ENCODE measurements at places on chromosomes 2 and 18. TPM values are rescaled to one million over a fixed set of nuclear protein-coding genes. Genes with fewer than 3 reads are reported as not detected.

- peak; percentile 95 for DNase-seq
- peaks cover 25% of the 10 kb centered on the region for H3K27me3 ChIP-seq
- H3K4me3 ChIP-seq = no peak overlapping the region
- H3K27ac ChIP-seq = no peak overlapping the region
- H3K4me1 ChIP-seq = peaks cover 11% of the 10 kb centered on the region
These were observed 45.6 kb upstream of the ODC1 start for GRCh38 chr2:10493634-10494281.

GRCh38 chr18:399631-400135 lies 100.8 kb downstream of the COLEC12 start:
- H3K27ac ChIP-seq = no peak overlapping the region
- H3K4me1 ChIP-seq = peaks cover 25% of the 10 kb centered on the region
- H3K36me3 ChIP-seq = no peaks in the 10 kb centered on the region
- no peak for DNase-seq
- no peak overlapping the region for H3K4me3 ChIP-seq
- H3K27me3 ChIP-seq = 0 out of 2 replicates have a peak, but pooled peaks cover 1% of the 10 kb centered on the region

DNA sequence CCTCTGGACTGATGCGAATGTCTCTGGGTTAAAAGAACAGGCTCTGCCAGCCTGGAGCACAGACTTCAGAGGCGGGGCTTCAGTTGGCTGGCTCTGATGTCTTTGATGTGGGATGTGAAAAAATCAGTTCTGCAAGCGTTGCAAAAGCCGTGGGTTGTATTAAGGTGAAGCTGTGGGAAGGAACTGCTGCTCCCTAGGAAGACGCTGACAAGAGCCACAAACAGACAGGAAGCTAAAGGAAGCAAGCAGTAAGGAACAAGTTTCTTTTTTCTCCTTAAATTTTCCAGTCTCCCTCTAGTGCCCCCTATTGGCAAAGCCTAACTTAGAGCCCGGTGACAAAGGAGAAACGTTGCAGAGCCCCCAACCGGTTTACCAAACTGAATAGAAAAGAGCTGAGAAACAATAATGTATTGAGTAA lies 239.0 kb downstream of the CCDC178 start:
- H3K36me3 ChIP-seq = no peaks in the 10 kb centered on the region
- DNase-seq = no peak
- no peak overlapping the region for H3K27ac ChIP-seq
- H3K4me3 ChIP-seq = no peak overlapping the region
- H3K4me1 ChIP-seq = no peaks in the 10 kb centered on the region

DNA sequence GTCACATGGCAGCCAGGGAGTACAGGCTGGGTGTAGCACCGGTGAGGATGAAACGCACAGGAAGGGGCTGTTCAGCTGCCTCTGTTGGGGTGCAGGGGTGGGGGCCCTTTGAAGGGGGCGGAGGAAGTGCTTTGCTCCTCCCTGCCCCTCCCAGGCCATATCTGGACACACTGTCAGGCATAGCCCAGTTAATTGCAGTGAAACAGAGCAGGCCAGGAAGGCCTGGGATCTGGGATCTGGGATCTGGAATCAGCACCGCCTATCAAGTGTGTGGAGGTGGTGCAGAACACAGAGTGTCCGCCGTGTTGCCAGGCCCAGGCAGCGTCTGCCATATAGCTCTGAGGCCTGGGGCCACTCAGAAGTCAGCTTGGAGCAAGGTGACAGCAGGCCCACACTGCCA lies 119.3 kb upstream of the MSH2 start:
- no peak overlapping the region for H3K4me3 ChIP-seq
- no peak for DNase-seq
- H3K27me3 ChIP-seq = no peaks in the 10 kb centered on the region
- H3K36me3 ChIP-seq = no peaks in the 10 kb centered on the region
- H3K27ac ChIP-seq = no peak overlapping the region

- H3K4me1 ChIP-seq = no peaks in the 10 kb centered on the region
- H3K36me3 ChIP-seq = no peaks in the 10 kb centered on the region
- H3K4me3 ChIP-seq = no peak overlapping the region
- no peaks in the 10 kb centered on the region for H3K27me3 ChIP-seq
- no peak overlapping the region for H3K27ac ChIP-seq
- DNase-seq = peak; percentile 69
These were observed 330.2 kb upstream of the FANCL start for GRCh38 chr2:58571181-58571852.

DNA sequence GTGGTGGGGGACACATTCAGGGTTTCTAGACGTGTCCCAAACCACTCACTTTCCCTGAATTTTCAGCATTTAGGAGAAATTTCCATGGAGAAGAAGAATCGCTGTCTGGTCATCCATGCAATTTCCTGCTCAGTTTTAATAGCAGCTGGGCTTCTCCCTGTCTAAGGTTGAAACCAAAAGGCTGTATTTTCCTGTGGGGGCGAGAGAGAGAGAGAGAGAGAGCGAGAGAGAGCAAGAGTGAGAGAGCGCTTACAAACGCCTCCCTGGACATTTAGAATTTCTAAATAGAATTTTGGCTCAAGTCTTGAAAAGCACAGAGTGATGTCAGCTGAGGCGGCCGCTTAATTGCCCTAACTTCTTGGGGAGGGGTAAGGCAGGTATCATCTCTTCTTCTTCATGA lies 110.8 kb downstream of the SETBP1 start:
- no peaks in the 10 kb centered on the region for H3K27me3 ChIP-seq
- DNase-seq = no peak
- H3K4me1 ChIP-seq = peaks cover 3% of the 10 kb centered on the region
- no peaks in the 10 kb centered on the region for H3K36me3 ChIP-seq

GRCh38 chr2:200603972-200604371 lies 18.2 kb downstream of the AOX1 start:
- H3K27me3 ChIP-seq = no peaks in the 10 kb centered on the region
- peak; percentile 84 for DNase-seq
- H3K36me3 ChIP-seq = no peaks in the 10 kb centered on the region
- H3K4me3 ChIP-seq = no peak overlapping the region
- peaks cover 20% of the 10 kb centered on the region for H3K4me1 ChIP-seq

DNA sequence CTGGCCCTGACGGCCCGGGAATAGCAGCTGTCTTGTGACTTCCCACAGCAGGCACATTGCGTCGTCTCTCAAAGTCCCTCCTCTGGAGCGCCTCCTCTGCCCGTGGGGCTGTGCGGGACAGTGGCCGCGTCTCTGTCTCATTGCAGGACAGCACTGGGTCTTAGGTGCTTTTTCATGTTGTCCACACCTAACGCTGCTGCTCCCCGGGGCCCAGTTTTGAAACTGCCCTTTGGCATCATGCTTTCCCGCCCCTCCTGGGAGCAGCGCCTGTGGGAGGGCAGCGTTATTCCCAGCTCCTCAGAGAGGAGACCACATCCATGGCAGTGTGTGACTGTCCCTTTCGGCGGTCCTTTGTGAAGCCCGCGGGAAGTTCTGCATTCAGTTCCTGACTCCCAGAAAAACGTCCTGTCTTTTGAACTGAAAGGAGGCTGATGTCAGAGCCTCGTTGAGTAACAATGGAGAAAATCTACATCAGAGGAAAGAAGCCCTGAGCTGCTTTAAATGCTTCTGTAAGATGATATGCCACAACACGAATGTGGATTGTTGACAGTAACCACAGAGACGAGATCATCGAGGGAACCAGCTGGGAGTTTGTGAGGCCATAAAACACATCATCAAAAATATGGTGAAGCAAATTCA lies 226.0 kb downstream of the FAM210A start:
- H3K27ac ChIP-seq = no peak overlapping the region
- peaks cover 3% of the 10 kb centered on the region for H3K27me3 ChIP-seq
- DNase-seq = peak; percentile 57
- no peaks in the 10 kb centered on the region for H3K36me3 ChIP-seq
- no peaks in the 10 kb centered on the region for H3K4me1 ChIP-seq

DNA sequence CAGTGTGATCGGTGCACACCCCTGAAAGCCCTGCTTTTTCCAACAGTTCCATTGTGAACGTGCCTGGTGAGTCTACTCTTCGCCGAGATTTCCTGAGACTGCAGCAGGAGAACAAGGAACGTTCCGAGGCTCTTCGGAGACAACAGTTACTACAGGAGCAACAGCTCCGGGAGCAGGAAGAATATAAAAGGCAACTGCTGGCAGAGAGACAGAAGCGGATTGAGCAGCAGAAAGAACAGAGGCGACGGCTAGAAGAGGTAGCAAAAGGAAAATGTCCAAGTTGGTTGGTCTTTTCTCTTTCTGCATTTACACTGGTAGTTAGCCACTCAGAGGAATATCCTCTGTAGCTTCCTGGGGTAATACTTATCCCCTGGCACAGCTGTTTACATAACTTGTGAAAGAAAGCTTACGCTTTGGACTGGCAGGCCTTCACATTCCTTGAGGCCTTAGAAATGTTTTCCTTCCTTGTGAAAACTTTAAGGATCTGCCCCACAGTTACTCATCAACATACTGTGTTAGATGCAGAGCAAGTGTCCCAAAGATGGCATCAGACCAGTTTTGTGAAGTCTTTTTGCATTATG lies 146.6 kb downstream of the MAP4K4 start:
- no peaks in the 10 kb centered on the region for H3K27me3 ChIP-seq
- H3K27ac ChIP-seq = no peak overlapping the region
- DNase-seq = peak; percentile 75
- H3K4me1 ChIP-seq = peaks cover 18% of the 10 kb centered on the region
- H3K36me3 ChIP-seq = peaks cover 34% of the 10 kb centered on the region

DNA sequence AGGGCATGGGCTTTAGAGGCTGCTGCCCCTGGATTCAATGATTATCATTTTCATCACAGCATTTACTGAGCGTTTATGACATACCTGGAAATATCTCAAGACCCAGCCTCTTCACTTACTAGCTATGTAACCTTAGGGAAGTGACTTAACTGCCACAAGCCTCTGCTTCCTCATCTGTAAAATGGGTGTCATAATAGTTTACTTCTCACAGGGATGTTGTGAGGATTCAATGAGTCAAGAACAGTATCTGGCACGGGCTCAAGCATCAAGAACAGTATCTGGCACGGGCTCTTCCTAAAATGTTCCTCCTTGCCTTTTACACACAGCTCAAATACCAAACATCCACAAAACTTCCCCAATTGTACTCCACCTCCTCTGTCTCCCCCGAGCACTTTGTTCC lies 31.4 kb downstream of the LGALSL start:
- H3K27me3 ChIP-seq = peaks cover 53% of the 10 kb centered on the region
- H3K27ac ChIP-seq = no peak overlapping the region
- no peaks in the 10 kb centered on the region for H3K4me1 ChIP-seq

- H3K4me1 ChIP-seq = peaks cover 10% of the 10 kb centered on the region
- no peaks in the 10 kb centered on the region for H3K36me3 ChIP-seq
- DNase-seq = peak; percentile 68
- no peaks in the 10 kb centered on the region for H3K27me3 ChIP-seq
- H3K4me3 ChIP-seq = no peak overlapping the region
These were observed 104.2 kb upstream of the NEUROD1 start for GRCh38 chr2:181784556-181784955.

DNA sequence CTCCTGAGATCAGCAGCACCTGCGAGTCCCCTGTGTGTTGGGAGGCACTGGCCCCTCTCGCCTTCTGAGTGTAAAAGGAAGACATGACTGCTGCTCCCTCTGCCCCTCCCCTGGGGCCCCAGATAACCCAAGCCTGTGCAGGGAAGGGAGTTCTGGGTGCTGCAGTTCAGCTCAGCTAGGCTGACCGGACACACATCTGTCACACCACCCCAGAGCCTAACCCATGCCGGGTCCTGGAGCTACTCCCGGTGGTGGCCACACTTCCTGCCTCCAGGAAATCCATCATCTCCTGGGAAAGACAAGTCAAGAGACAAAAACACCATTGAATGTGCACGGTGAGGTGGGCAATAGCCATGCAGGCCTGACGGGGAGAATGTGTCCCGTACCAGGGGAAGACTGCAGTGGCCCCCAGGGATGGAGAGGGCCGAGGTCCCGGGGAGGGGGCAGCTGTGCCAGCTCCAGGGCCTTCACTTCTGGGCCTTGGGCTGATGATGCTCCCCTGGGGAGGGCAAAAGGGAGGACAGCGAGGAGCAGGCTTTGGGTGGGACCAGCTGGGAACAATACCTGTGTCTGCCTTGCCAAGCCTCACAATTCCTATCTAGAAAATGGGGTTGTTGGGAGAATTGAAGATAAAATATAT lies 210.6 kb downstream of the TFCP2L1 start:
- H3K4me3 ChIP-seq = no peak overlapping the region
- no peak overlapping the region for H3K27ac ChIP-seq
- H3K36me3 ChIP-seq = no peaks in the 10 kb centered on the region
- DNase-seq = no peak
- no peaks in the 10 kb centered on the region for H3K4me1 ChIP-seq
- H3K27me3 ChIP-seq = peaks cover 14% of the 10 kb centered on the region

DNA sequence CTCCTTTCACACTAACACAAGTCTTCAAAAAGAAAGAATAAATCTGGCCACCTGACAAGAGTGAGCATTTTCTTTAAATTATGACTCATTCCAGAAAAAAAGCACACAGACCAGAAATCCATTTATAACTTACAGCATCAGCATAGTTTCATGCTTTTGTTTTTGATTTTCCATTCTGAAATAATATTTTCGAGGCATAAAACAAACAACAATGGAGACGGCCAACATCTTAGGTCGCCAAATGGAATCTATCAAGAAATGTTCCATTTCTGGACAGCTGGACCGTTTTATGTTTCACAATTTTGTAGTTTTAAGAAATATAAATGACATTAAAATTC lies 165.4 kb upstream of the ZFP36L2 start:
- no peaks in the 10 kb centered on the region for H3K36me3 ChIP-seq
- no peak overlapping the region for H3K4me3 ChIP-seq
- H3K27me3 ChIP-seq = no peaks in the 10 kb centered on the region
- DNase-seq = peak; percentile 64

- H3K36me3 ChIP-seq = no peaks in the 10 kb centered on the region
- H3K4me3 ChIP-seq = no peak overlapping the region
- H3K27ac ChIP-seq = no peak overlapping the region
- peak; percentile 34 for DNase-seq
These were observed 200.6 kb downstream of the PPP1R1C start for GRCh38 chr2:182186132-182186735.

GRCh38 chr2:225865468-225865867 lies 466.0 kb downstream of the NYAP2 start:
- peak; percentile 64 for DNase-seq
- no peaks in the 10 kb centered on the region for H3K27me3 ChIP-seq
- H3K4me3 ChIP-seq = no peak overlapping the region
- no peak overlapping the region for H3K27ac ChIP-seq
- no peaks in the 10 kb centered on the region for H3K36me3 ChIP-seq

DNA sequence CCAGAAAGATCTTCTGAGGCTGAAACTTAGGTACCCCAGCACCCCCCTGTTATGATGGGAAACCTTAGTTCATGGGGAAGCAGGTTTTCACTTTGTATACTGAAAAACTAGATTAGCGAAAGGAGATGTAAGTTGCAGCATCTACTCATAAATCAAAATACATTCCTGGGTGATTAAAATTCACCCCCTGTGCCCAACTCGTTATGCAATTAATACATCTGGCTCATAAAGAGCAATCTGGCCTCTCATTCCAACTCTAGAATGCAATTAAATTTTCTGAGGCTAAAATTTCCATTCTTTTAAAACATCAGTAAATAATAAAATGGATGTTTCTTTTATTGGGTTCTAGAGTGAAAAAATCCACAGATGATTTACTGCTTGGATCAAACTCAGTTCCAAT lies 110.9 kb upstream of the BZW1 start:
- H3K36me3 ChIP-seq = no peaks in the 10 kb centered on the region
- DNase-seq = no peak
- H3K27me3 ChIP-seq = peaks cover 7% of the 10 kb centered on the region
- H3K4me1 ChIP-seq = no peaks in the 10 kb centered on the region
- no peak overlapping the region for H3K27ac ChIP-seq

ZNF385B gene
- not detected for total RNA-seq

MEP1B gene
- not detected for total RNA-seq

DGKD gene
- total RNA-seq = 6.5 TPM

ALPG gene
- total RNA-seq = not detected

MYOM1 gene
- total RNA-seq = under 0.01 TPM

SERPINB3 gene
- total RNA-seq = not detected

KCNG2 gene
- total RNA-seq = not detected

TGFA gene
- total RNA-seq = not detected

EFEMP1 gene
- 164 TPM for total RNA-seq

TBR1 gene
- not detected for total RNA-seq

FAM228B gene
- 2.2 TPM for total RNA-seq

Measured in IMR-90 (cell line).